Stomach (tissue), 19 donors: ENCODE measurements at places on chromosomes 1 and 21.

DNA sequence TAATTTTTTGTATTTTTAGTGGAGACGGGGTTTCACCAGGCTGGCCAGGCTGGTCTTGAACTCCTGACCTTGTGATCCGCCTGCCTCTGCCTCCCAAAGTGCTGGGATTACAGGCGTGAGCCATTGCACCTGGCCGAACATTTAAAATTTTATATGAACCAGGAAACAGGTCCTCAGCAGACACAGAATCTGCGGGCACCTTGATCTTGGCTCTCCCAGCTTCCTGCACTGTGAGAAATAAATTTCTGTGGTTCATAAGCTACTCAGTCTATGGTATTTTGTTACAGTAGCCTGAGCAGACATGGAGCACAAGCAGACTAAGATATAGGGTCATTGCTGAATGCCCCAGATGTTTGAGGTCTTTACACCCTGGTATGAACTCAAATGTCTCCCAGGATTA lies 23.6 kb upstream of the CTH start:
- no peak for DNase-seq

DNA sequence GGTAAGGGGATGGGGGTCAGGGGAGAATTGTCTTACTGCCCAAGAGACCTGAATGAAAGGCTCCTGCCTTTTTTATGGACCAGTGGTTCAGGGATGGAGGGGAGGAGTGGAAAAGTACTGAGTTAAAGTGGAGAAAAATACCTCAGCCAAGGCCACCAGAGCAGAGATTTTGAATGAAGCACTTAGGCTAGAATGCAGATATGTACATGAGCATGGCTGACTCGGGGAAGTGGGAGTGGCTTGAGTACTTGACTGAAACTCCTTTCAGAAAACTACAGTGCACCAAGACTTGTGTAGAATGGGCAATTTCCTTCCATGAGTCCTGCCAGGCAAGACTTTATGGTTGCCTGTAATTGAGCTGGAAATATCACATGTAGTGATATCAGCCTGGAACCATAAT lies 429.6 kb upstream of the LRRC7 start:
- DNase-seq, result no peak

GRCh38 chr1:117780687-117781475 lies 148.5 kb downstream of the GDAP2 start:
- DNase-seq, result peak; percentile 54

DNA sequence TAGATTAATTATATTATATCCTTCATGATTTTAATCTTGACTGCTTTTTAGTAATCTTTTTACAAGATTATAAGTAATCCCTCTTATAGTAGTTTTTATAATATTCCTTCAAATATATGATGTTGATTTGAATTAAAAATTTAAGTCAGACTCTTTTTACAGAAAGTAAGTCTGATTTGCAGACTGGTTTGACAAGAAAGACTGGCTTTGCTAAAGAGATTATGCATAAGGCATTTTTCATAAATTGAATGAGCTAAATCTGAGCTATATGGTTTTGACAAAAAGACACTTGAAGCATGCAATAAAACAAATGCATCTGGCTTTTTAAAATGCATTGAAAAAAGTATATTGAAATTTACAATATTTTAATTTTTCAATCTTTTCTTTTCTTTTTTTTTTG lies 26.3 kb upstream of the CAMK1G start:
- DNase-seq, result peak; percentile 43

GRCh38 chr1:38114241-38115026 lies 67.8 kb upstream of the POU3F1 start:
- DNase-seq, result no peak
